ENCODE measurements at places on chromosomes 12 and 14.

- no peak for DNase-seq
Measured at GRCh38 chr12:124538194-124539082, 29.0 kb downstream of the NCOR2 start.

- no peak for DNase-seq
Measured at GRCh38 chr14:71139294-71139946, 232.2 kb downstream of the PCNX1 start.

- DNase-seq, result no peak
Measured at GRCh38 chr12:94938583-94938982, 64.9 kb downstream of the NDUFA12 start.

GRCh38 chr14:27995691-27996090 lies 770.9 kb upstream of the FOXG1 start:
- no peak for DNase-seq

DNA sequence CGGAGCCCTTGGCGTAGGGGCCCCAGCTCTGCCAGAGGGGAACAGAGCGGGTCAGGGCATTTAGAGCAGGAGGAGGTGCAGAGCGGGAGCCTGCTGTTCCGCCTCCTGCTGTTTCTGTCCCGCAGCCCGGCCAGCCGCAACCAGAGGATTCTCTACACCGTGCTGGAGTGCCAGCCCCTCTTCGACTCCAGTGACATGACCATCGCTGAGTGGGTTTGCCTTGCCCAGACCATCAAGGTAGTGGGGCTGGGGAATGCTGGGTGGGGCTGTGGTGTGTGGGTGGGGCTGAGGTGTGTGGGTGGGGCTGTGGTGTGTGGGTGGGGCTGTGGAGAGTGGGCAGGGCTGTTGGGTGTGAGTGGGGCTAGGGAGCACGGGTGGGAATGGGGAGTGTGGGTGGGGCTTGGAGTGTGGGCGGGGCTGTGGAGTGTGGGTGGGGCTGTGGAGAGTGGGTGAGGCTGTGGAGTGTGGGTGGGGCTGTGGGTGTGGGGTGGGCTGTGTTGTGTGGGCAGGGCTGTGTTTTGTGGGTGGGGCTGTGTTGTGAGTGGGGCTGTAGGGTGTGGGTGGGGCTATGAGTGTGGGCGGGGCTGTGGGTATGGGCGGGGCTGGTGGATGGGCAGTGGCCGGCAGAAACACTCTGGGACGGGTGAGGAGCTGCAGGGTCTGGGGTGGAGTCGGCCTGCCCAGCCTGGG lies 8.0 kb downstream of the ASPG start:
- no peak for DNase-seq

- no peak for DNase-seq
Measured at GRCh38 chr12:22206111-22206728, 128.3 kb downstream of the ST8SIA1 start.
